Stimulated activated CD4-positive, alpha-beta T cell treated with anti-CD3 and anti-CD28 coated beads, Interleukin-15, amount 100 ng/mL, for 1 hour (primary cell): ENCODE measurements at places on chromosomes 5 and 9.
A peak's percentile ranks its signal among the peaks of the same experiment; 100 is the strongest.

DNA sequence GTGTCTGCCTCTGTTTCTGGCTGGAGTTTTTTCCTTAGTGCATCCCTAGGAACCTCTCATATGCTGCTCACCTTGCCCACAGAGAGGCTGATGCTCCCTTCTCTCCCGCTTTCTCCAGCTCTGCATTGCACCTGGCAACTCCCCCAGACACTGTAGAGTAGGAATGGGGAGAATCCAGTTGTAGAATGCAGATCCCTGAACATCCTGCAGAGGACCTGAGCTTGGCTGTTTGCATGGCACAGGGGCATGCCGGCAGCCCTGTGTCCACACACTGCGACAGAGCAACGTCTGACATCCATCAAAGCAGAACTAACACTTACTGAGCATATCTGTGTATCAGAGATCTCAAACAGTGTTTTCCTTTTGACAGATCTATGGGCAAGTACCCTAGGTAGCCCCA is 19.9 kb downstream of the IDNK start:
- no peak for DNase-seq

DNA sequence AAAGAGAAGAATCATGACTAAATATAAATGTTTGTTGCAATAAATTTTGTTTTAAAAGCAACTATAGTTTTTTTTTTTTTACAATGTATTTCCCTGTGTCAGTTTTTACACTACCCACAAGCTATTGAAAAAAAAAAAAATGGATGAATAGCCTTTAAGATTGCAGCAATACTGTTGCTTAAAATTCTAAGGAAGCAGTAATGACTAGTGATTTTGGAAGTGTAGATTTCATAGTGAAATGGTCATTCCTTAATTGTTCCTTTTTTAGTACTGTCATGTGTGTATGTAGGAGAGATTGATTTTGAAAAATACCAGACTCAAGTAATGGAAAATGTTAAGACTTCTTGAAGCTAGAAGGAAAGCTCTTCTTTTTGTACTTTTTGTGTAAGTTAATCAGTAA is 53.1 kb downstream of the NDUFS4 start:
- no peak for DNase-seq

- no peak for DNase-seq
These were observed 21.4 kb downstream of the C5orf47 start for GRCh38 chr5:174010365-174010764.

- no peak for DNase-seq
These were observed 354.0 kb upstream of the CLINT1 start for GRCh38 chr5:158212917-158213316.

DNA sequence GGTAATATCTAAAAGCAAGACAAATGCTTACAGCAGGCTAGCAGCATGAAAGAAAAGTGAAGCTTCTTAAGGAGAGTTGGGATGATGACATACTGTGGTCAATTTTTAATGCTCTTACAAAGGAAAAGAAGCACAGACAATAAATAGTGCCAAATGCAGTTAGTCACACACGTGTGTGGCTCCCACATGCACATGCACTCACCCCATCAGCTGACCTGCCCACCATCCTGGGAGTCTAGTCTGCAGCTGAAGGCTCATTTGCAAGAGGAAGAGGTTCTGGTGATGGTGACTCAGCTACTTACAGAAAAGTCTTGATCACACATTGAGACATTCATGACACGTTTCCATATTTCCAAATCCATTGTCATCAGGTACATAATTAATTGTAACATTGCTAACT is 129.3 kb downstream of the MRPL36 start:
- no peak for DNase-seq

DNA sequence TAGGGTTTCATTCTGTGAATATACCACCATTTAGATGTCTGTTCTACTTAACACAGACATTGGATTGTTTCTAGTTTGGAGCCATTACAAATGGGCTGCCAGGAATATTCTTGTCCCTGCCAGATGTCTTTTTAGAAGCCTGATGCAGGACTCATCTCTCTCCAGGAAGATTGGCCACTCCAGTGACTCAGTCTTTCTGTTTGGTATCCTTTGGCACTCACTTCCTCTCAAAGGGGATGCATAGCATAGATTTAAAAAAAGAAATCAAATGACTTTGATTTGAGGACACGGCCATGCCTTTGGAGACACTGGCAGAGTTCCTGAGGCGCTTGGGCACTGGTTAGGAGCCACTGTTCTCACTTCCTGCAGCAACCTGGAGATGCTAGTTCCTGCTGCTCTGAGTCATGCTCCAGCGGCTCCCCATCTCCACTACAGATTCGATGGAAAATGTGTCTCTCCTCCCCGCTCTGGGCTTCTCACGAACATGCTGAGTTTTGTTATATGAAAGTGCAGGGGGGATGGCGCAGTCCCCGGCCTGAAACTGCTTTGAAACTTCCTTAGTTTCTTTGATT is 3.5 kb upstream of the ZNF366 start:
- DNase-seq: no peak

GRCh38 chr5:74648835-74649293 is 8.3 kb upstream of the ENC1 start:
- DNase-seq: no peak

GRCh38 chr5:128121651-128122050 is 38.1 kb downstream of the SLC12A2 start:
- DNase-seq: no peak

DNA sequence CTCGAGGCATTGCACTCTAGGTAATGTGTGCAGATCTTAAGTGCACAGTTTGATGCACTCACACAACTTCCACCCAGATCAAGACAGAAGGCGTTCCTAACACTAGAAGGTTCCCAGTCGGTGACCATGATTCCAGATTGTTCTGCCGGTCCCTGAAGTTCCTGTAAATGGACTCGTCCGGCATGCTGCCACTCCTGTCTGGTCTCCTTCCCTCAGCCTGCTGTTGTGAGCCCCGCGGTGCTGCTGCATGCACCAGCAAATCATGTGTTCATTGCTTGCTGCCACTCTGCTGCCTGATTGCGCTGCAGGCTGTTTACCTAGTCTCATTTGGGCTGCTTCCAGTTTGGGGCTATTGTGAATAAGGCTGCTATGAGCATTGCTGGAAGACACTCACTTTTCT is 11.5 kb downstream of the STKLD1 start:
- DNase-seq: no peak

DNA sequence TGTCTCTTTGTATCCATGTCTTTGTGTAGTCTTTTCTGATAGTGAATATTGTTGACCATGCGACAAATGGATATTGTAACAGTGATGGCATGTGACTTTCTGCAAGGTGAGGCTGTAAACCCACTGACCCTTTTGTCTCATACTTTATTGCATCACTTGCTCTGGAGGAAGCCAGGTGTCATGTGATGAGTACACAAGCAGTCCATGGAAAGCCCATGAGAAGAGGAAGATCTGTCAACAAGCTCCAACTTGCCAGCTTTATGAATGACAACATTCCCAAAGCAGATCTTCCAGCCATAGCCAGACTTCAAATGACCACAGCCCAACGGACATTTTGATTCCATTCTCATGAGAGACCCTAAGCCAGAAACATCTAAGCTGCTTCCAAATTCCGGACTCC is 450.1 kb upstream of the ACTBL2 start:
- DNase-seq: no peak

DNA sequence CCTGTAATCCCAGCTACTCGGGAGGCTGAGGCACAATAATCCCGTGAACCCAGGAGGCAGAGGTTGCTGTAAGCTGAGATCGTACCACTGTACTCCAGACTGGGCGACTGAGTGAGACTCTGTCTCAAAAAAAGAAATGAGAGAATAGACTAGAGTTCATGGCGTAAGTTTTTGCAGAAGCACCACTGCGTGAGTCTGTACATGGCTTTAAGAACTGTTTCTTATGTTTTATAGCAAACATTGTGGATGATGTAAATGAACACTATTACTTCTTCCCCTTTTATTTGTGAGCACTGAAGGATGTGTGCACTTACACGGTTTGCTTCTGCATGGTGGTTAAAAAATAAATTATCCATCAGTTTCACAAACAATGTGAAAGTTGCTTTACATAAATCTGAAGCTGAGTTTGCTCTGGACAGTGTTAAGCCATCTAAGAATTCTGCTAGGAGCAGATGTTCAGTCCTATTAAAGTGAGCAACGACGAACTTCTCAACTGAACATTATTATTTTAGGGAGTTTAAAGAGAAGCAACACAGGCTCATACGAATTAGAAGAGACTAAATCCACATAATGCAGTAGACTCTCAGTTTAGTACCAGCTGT is 52.5 kb downstream of the ZFAND5 start:
- no peak for DNase-seq

DNA sequence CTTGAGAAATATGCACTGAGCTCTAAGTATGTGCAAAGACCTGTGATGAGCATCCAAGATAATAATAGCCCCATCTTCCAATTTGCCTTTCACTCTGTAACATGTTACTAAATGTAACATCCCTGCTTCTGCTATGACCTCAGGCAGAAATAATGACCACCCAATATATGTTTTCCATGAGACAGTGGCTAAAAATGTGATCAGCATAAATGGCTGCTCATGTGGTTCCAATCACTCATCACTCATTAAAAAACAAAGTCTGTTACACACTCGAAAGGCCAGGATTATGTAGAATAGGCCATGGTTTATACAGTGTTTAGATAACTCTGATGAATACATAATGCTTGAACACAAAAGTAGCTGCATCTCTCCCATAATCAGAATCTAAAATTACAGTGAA is 71.4 kb upstream of the MOCS2 start:
- DNase-seq: no peak

- DNase-seq: no peak
These were observed 9.4 kb upstream of the SLC6A7 start for GRCh38 chr5:150180241-150181026.

GRCh38 chr5:36836831-36837230 is 39.7 kb upstream of the NIPBL start:
- DNase-seq: no peak

DNA sequence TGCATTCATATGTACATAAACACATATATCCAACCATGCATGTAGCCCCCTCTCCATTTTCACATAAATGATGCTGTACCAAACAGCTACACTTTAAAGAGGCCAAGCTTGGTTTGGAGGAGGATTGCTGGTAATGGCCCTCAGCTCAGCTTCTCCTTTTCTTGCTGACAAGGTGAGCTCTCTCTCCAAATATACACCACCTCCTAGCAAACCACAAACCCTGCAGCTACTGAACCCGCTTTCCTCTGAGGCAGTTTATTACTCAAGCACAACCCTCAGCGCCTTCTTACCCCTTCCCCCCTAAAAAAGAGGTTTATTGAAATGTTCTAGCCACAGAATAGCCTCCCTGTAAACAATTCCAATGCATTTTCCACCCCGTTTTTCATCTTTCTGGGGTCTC is 54.0 kb downstream of the ALG2 start:
- no peak for DNase-seq

- DNase-seq: no peak
These were observed 28.5 kb upstream of the RICTOR start for GRCh38 chr5:39102684-39103155.

DNA sequence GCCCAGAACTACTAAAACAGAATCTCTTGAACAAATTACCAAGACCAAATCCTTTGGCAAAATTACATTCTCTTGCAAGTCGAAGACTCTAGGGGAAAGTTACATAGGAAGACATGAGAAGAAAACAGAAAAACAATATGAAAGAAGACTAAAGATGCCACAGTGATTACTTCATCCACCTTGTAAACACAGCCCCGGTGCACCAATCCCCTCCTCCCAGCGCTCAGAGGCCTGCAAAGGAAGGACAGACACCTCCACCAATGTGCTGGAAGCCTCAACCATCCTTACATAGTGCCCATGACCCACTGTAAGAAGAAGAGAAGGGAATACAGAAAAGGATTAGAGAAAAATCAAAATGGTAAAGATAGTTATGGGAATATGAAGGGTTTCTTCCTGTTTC is 218.5 kb downstream of the SPOCK1 start:
- no peak for DNase-seq

GRCh38 chr5:126488443-126489065 is 65.3 kb downstream of the GRAMD2B start:
- no peak for DNase-seq

DNA sequence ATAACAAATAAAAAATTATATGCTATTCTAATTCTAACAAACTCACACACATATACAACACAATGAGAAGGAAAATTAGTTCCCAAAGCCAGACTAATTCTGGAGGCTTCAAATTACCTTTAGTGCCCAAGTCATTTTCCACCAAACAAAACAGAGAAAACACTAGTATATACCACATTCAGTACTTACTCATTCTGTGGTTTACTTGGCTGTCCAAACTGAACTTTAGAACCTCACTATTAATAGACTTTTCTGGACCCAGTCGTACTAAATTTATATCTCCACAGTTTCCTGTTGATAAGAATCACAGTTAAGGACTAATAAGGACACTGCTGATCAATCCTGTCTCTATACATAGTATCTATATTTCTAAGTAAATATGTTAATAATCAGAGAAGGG is 66.4 kb downstream of the SETX start:
- DNase-seq: no peak

- DNase-seq: no peak
These were observed 95.2 kb downstream of the CNTLN start for GRCh38 chr9:17229945-17230560.

GRCh38 chr5:38518341-38518740 is 38.1 kb downstream of the LIFR start:
- DNase-seq: no peak

DNA sequence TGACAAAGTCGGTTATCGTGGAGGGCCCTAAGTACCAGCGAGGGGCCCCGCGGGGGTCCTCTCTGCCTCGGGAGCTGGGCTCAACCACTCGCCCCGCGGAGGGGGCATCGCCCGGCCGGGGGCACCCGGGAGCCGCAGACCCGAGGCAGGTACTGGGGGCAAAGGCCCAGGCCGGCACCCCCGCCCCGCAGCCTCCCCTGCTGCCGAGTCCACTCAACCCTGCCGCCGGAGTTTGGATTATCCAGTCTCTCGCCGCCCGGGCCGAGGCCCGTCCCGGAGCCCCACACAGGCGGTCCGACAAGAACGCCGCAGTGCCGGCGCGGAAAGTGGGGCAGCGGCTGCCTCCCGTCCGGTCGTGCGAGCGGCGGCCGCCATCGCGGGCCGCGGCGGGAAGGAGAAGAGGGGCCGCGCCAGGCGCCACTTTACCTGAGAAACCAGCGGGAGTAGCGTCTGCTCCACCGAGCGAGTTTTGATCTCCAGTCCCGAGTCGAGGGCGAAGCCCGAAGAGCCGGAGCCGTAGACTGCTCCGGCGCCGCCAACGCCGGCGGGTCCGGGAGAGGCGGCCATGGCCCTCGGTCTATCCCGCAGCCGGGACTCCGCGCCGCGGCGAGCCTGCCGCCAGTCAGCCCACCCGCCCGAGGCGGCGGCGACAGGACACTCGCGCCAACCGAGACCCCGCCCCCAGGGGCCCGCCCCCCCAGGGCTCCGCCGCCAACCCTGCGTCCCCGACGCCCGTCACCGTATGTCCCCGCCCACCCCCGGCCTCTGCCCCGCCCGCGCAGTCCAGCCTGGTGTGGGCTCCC is at the start of gene CTNNAL1:
TSS of gene CTNNAL1 (minus strand) at position 624 of the 803 bp plus-strand sequence. CDS start at position 567, 57 bp downstream.
- peak; percentile 77 for DNase-seq

- DNase-seq: no peak
These were observed 13.8 kb downstream of the TMEM8B start for GRCh38 chr9:35842795-35843194.

DNA sequence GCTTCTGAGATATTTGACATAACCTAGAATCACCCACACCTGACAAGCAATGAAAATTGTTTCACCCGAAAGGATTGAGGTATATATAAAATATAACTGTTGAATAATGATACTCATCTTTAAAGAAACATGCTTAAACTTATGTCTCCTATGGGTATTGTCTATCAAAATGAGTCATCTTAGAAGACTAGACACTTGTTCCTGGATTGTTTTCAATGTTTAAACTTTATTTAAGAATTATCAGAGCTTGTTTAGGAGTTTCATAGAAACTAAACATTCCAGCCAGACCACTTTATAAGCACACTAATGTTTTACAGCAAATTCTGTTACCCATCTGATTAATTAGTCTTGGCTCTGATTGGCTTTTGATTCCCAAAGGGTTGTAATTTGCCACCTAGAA is 19.6 kb downstream of the NFX1 start:
- DNase-seq: no peak
